ENCODE measurements at places on chromosomes 1 and 21.

DNA sequence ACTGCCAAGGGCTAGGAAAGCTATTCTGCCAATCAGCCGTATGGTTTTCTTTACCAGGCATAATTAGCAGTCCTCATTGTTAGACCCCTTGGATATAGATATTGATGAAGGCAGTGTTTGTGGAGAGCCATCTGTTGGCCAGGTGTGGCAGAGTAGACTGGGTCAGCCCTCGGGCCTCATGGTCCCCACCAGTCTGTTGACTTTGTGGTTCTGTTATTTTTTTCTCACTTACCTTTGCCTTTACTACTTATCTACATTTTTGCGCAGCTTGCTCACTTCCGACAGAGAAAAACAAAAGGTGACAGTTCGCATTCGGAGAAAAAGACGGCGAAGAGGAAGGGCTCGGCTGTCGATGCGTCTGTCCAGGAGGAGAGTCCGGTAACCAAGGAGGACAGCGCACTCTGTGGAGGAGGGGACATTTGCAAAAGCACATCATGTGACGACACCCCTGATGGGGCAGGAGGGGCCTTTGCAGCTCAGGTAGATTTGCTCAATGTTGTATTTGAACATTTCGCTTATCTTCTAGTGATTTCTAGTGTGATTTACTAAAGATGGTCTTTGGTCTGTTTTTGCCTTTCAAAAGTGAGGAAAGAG, 2.3 kb downstream of the PCNT start:
- no peak for DNase-seq

GRCh38 chr1:49651136-49651535, 372.6 kb downstream of the AGBL4 start:
- no peak for DNase-seq

DNA sequence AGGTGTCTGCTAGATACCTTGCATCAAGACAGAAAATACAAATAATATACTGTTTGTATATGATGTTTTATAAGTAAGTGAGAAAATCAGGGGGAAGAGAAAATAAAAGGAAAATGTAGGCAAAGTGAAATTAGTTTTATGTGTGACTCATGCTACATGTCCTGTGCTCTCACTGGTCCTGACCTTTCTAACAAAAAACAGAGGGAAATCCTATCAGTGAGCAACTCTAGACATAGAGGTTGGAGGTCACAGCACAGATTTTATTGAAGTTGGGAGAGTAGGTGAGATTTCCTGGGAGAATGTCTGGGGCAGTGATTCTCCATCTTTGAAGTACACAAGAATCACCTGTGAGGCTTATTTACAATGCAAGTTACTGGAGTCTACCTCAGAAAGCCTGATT, 9.5 kb downstream of the SCCPDH start:
- DNase-seq: no peak

DNA sequence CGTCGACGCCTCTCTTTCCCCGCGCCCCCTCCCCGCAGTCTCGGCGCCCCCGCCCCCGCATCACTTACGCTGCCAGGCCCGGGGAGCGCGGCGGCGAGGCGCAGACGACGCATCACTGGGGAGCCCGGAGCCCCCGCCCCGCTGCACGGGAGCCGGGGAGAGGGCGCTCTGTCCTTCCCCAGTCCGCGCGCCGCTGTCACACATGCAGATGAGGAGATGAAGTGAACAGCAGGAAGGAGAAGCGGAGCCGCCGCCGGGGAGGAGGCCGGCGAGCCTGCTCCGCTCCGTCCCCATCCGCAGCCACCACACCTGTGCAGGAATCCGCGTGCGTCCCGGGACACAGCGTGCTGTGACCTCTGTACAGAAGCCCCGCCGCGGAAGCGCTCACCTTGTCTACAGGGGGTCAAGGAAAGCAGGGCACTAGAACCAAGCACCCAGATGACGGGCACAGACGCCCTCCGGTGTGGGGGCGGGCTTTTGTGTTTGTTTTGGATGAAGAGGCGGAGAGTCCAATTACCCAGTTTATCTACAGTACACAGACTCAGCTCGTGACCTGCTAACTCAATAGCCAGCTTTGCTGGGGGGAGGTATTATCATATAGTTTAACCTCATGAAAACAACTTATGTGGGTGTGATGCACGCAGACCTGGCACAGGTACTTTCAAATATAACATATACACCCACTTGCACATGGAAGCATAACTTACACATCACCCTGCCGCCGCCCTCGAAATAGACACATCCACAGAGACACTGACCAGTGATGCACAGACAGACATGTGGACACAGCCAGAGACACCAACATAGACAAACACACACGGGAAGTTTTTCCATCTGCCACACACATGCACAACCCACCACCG, 12.4 kb downstream of the KLHDC8A start:
- peak; percentile 19 for DNase-seq

DNA sequence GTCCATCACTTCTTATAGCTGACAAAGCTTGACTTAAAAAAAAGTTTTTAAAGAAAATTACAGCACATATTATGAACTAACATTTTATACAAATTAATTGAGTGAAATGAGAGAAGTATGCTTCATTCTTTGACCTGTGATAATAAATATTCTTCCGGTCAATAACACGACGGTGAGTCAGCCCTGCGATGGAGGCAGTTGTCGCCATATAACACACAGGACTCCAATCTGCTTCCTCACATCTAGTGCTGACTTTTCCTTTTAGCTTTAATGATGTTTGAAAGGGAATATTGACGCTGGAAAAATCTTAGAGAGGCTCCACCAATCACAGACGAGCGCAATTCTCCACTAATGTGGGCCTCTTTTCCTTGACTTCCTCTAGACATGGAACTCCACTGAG, 166.9 kb upstream of the C1orf21 start:
- no peak for DNase-seq

- DNase-seq: no peak
These were observed 163.6 kb downstream of the ST6GALNAC3 start for GRCh38 chr1:76238094-76238628.

DNA sequence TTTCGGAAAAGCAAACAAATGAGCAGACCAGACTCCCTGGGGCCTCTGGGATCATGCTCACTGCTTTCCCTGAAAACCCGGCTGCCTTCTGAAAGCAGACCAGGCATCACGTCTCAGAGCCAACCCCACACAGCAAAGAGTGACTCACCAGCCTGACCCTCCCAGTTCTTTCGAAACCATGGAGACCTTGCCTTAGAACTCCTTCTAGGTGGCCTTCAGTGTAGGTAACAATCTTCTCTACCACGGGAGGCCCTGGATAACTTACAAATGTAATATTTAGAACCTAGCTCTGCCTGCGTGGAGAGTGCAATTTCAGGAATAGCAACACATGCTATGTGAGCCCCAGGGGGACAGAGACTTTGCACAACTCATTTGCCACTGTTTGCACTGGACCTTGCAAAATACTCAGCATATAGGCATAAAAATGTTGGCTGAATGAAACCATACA, 105.2 kb downstream of the SUSD4 start:
- no peak for DNase-seq

DNA sequence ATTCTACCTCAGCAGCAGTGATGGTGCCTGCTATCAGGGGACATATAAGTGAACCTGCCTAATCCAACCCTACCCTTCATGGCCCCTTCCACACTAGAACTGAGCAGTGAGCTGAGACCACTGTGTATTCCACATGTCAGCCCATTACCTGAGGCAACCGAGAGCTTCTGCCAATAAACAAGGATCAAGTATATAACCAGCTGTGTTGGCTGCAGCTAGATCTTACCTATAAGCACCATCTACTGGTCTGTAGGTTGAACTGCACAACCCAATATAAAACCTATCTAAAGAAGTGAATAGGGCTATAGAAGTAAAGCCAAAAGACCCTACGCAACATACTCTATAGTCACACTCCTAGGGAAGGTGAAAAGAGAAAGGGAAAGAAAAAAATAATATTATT, 376.9 kb downstream of the HHIPL2 start:
- DNase-seq: no peak

- no peak for DNase-seq
These were observed 18.7 kb downstream of the ECE1 start for GRCh38 chr1:21271550-21271949.

DNA sequence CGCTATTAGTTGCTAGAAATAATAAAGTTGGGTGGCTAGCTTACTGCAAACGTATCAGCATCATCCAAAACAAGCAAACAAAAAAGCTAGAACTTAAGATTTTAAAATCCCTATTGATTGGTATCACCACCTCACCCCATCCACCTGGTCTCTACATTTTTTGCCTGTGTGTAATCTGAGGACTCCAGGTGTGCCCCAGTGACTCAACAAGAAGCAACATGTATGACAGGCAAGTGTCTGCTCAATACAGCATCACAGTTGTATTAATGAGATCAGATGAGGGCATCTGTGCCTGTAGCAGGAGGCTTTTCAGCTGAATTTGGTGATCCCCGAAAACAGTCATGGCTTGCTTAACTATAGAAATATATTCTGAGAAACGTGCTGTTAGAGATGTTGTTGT, 14.6 kb upstream of the PAPPA2 start:
- no peak for DNase-seq

DNA sequence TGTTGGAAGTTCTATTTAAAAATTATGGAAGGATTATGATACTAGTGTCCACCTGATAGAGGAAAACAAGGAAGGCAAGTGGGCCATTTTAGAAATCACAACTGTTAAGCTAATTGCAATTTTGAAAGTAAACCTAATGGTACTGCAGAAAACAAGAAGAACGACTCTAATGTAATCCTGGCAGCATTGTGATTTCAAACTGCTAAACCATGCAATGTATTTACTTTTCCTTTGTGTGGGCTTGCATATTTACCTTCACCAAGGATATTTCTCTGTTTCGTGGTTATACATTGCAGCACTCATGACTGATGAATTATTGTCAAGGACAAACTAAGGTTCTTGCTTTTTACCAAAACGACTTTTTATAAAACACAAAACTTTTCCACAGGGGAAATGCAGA, 88.1 kb downstream of the TM2D1 start:
- no peak for DNase-seq

DNA sequence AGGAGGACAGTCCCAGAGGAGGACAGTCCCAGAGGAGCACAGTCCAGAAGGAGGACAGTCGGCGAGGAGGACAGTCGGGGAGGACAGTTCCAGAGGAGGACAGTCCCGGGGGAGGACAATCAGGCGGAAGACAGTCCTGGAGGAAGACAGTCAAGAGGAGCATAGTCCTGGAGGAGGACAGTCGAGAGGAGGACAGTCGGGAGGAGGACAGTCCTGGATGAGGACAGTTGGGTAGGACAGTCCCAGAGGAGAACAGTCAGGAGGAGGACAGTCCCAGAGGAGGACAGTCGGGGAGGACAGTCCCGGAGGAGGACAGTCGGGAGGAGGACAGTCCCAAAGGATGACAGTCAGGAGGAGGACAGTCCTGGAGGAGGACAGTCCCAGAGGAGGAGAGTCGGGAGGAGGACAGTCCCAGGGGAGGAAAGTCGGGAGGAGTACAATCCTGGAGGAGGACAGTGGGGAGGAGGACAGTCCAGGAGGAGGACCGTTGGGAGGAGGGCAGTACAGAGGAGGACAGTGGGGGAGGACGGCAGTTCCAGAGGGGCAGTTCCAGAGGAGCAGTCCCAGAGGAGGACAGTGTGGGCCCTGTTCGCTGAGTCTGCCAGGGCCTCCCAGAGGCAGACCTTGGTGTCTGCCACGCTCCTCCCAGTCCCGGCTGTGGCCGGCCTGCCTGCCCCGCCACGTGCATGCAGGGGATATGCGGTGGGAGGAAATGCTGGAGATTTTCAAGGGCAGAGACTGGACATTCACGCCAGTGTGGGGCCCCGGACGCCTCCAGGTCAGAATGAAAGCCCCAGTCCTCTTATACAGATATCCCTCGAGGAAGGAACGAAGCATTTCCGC, 183.8 kb upstream of the ARHGEF16 start:
- no peak for DNase-seq

DNA sequence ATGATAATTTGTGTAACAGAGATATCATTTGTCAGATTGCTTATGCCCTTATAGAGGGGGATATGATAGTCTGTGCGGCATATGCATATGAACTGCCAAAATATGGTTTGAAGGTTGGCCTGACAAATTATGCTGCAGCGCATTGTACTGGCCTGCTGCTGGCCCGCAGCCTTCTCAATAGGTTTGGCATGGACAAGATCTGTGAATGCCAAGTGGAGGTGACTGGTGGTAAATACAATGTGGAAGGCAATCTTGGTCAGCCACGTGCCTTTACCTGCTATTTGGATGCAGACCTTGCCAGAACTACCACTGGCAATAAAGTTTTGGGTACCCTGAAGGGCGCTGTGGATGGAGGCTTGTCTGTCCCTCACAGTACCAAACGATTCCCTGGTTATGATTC, 82.4 kb downstream of the ZMYM4 start:
- no peak for DNase-seq

- DNase-seq: no peak
These were observed 198.1 kb downstream of the SLC35F3 start for GRCh38 chr1:234102583-234102982.

- no peak for DNase-seq
These were observed 13.1 kb upstream of the LPGAT1 start for GRCh38 chr1:211843507-211844298.

DNA sequence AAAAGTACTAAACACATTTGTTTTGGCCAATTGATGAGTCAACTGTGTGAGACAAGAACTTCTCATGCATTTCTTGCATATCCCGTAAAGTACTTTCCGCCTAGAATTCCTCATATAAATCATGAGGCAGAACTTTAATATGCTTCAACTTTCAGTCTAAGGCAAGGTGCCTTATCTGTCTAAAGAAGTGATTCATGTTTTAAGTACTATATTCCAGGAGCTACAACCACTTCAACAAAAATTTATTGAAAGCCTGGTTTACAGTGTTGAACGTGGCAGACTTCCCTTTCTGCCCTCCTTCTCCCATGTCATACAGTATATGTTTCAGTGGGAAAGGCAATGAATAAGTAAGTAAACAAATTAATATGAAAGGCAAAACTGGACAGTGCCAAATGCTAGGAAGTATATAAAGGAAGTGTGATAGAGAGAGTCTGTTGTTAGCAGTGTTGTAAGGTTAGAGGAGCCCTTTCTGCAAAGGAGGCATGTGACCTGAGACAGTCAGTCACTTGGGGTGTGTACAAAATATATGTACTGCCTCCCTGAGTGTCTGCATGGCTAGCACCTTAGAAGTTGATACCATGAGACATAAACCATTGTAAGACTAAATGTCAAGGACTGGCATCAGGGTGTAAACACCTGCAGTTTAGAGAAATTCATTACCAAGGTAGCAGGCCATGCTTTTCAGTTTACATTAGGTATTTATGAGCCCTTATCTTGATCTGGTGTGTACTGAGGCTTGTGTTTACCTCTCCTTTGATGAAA, 362.2 kb downstream of the SRGAP2C start:
- peak; percentile 16 for DNase-seq

DNA sequence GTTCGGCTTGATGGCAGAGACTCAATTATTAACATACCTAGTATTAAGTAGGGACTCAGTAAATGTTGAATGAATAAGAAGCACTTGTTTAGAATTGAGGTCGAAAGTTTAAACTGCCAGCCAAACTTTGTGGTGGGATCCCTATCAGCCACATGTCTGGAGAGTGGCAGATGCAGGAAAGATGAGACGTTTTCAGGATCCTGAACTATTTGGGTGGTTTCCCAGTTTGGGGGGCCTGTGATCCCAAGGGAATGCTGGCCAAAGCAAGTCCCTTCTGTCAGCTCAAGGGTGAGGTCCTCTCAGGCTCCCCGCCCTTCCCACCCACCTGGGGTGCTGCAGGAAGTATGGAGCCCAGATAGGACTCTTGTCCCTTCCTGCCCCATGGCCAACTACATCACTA, 38.6 kb downstream of the KCNC4 start:
- DNase-seq: no peak

GRCh38 chr1:153796786-153797659, 21.8 kb downstream of the SLC27A3 start:
- peak; percentile 83 for DNase-seq

- DNase-seq: no peak
These were observed 88.9 kb downstream of the TMEM53 start for GRCh38 chr1:44585315-44585920.

GRCh38 chr1:16134066-16134801, 21.6 kb downstream of the EPHA2 start:
- no peak for DNase-seq
